ENCODE measurements at places on chromosomes 3 and 15.

- no peak for DNase-seq
Measured at GRCh38 chr15:47492195-47492594, 225.1 kb upstream of the SEMA6D start.

DNA sequence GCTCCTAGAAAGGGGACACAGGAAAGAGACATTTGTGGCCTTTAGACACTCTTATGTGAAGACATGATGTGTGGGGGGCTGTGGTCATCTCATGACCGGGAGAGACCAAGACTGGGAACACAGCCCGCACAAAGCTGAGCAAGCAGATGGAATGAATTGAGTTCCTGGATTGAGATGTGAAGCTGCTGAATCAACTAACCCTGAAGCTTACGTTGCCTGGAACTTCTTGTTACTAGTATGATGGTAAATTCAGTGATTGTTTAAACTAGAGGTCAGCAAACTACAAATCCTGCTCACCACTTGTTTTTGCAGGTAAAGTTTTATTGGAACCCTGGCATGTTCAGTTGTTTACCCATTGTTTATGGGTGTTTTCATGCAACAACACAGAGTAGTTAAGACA, 83.4 kb upstream of the BHLHE40 start:
- DNase-seq: no peak

GRCh38 chr15:42080186-42080918, 14.0 kb downstream of the PLA2G4D start:
- no peak for DNase-seq

DNA sequence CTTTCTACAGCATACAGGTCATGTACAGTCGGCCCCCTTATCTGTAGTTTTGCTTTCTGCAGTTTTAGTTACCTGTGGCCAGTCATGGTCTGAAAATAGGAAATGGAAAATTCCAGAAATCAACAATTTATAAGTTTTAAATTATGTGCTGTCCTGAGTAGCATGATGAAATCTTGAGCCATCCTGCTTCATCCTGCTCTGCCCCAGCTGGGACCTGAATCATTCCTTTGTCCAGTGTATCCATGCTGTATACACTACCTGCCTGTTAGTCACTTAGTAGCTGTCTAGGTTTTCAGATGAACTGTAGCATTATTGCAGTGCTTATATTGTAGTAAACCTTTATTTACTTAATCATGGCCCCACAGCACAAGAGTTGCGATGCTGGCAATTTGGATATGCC, 44.8 kb downstream of the AP4E1 start:
- no peak for DNase-seq

Measured in stimulated activated naive CD4-positive, alpha-beta T cell treated with Interleukin-2 at 50 U/mL for 16 hours (primary cell).